GM23248 (cell line): ENCODE measurements at places on chromosomes 4 and X.

GRCh38 chrX:108217876-108218275 lies 126.3 kb downstream of the ATG4A start:
- no peak for DNase-seq

- no peak for DNase-seq
These were observed 135.4 kb downstream of the GC start for GRCh38 chr4:71648448-71648847.

DNA sequence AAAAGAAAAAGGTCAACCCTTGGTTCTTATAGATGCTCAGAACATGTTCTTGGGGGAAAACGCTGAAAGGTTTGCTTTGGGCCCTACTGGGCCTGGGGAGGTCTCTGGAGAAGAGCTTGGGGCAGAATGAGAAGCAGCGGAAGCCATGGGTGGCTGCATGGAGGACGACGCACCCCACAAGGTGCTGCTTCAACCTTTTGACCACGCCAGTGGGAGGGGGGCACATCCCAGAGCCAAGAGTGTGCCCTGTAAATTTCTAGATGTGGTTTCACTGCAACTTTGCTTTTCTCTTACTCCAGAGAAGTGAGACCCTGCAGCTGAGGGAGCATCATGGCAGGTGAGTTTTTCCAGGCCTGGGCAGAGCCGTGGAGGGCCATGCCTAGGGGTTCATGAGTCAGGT lies 3.2 kb downstream of the PRRG3 start:
- no peak for DNase-seq

DNA sequence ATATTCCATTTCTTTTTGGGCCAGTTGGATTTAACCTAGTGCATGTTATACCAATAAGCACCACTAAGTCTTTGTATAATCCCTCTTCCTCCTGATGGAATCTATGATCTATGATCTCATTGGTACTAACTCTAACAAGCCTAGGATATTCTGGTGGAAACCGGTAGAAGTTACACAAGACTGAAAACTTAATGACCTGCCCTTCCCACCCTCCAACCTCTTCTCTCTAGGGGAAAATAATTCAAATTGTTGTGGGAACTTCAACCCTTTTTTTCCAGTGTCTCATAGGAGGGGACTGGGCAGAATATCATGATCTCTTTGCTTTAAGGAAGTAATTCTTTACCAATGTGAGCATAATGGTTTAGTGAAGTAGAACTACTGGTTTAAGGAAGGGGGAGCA lies 289.5 kb upstream of the BOD1L1 start:
- peak; percentile 78 for DNase-seq

- DNase-seq: no peak
These were observed 146.5 kb downstream of the SPANXN1 start for GRCh38 chrX:145393702-145394235.

GRCh38 chr4:187558391-187558790 lies 437.2 kb upstream of the ZFP42 start:
- DNase-seq: no peak

DNA sequence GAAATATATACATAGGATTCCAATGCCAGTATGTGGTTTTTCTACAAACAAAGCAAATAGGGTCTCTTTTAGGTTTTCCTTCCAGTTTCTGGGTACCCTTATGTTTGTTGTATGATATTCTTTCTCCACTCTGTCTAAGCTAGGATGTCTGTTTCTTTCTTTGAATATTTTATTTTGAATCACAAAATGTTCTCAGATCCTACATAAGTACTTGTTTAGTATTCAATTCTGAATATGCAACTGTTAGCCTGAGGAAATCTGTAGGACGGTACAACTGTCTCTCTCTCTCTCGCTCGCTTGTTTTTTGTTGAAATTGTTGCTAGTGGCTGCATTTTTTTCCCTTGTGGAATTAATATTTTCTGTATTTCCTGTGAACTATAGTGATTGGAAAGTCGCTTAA lies 163.2 kb downstream of the CCSER1 start:
- no peak for DNase-seq

DNA sequence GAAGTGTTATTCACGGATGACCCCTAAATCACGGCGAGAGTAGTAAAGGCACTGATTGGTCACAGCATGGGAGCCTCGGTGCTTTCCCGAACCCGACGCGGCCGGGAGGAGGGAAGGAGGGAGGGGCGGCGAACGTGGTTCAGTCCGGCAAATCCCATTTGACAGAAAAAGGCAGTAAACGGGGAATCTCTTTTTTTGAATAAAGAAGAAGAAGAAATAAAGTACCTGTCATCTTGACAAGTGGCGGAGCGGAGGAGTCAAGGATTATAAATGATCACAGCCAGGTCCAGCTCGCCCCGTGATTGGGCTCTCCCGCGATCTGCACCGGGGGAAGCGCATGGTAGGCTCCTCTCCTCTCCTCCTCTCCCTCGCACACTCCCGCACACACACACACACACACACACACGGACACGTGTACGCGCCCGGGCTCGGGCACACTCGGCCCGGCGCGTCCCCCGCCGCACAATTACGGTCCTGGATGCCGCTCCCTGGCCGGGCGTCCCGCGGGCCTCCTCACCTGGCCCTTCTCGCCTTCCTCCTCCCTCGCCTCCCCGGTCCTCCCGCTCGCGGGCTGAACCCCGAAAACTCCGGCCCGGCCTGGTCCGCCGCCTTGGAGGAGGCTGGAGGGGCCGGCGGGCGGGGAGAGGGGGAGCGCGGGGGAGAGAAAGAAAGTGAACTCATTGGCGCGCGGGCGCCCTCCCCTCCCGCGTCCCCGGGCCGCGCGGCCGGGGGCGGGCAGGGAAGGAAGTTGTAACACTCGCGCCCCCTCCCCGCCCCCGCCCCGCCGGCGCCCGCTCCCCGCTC lies 99.2 kb upstream of the TENM3 start:
- peak; percentile 27 for DNase-seq

GRCh38 chr4:42344309-42344708 lies 53.0 kb upstream of the SHISA3 start:
- DNase-seq: no peak

DNA sequence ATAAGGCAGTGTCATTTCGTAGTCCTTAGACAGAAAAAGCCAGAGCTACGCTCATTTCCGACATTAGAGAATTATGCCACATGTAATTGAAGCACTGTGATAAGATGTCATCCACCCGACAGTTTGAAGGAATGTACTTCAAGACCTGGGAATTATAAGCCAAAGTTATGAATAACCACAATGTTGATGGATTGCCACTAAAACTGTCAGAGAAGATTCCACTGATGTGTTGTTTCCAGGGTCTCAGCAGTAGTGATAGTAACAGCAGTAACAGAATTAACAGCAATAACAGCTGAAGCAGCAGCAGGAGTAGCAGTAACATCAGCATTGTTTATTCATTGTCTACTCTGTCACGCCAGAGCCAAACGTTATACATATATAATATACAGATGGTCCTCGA lies 24.7 kb downstream of the RAB33A start:
- DNase-seq: peak; percentile 6

DNA sequence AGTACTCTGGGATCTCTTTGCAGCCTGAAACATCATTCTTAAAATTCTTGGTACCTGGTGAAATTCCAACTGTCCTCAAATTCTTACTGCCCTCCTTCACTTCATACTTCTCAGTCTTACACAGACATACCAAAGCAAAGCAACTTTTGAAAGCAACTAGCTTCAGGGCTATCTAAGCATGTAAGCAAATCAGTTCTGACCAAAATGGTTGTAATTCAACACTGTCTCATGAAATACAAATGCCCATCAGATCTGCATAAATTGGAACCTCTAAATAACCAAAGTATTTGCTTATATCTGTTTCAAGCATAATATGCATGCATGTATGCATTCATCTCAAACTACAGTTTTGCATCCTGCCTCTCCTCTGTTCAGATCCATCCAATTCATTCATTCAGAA lies 308.1 kb upstream of the PPARGC1A start:
- no peak for DNase-seq

GRCh38 chr4:74623041-74623440 lies 171.3 kb downstream of the BTC start:
- peak; percentile 51 for DNase-seq

GRCh38 chrX:107676559-107677378 lies 48.5 kb downstream of the PRPS1 start:
- DNase-seq: peak; percentile 90

- peak; percentile 50 for DNase-seq
These were observed 118.2 kb downstream of the PPP3CA start for GRCh38 chr4:101229116-101229515.

DNA sequence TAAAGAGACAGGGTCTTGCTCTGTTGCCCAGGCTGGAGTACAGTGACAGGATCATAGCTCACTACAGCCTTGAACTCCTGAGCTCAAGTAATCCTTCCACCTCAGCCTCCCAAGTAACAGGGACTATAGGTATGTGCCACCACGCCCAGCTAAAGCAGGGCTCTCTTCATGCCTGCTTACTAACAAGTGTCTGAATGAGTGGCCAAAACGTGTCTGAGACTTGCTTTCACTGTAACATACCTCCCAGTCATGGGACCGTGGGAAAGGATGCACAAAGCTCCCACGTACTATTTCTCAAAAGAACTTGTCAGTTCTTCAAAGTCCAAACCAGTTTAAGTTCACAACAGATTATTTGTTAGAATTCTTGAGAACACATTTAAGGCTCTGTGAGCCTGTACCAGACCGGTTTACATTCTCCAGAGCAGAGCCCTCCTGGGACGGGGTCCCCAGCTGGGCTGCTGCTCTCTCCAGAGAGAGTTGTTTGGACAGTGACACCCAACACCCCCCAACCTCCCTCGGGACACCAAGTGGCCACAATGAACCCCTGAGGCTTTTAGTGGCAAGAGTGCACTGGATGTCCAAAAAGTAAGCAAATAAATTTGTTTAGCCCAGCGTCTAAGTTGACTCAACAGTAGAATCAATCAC lies 24.1 kb downstream of the SH3KBP1 start:
- DNase-seq: peak; percentile 55

- DNase-seq: no peak
These were observed 280.9 kb upstream of the TENM3 start for GRCh38 chr4:181962321-181962720.

DNA sequence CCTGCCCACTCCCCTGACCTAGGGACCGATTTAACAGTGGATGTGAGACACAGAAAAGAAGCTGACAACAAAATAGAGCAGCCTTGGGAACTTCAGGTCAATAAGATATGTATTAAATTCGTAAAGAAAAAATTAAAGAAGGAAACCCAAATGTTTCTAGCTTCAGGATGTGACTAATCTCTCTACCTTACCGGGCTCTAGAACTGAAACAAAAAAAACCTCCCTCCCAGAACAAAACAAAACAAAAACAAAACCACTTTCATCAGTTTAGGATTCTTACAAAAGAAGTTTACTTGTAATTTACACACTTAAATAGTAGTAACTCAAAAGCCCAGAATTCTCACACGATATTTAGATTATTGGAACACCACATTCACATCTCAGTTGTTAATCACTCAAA lies 185.8 kb upstream of the RPS6KA3 start:
- DNase-seq: no peak

DNA sequence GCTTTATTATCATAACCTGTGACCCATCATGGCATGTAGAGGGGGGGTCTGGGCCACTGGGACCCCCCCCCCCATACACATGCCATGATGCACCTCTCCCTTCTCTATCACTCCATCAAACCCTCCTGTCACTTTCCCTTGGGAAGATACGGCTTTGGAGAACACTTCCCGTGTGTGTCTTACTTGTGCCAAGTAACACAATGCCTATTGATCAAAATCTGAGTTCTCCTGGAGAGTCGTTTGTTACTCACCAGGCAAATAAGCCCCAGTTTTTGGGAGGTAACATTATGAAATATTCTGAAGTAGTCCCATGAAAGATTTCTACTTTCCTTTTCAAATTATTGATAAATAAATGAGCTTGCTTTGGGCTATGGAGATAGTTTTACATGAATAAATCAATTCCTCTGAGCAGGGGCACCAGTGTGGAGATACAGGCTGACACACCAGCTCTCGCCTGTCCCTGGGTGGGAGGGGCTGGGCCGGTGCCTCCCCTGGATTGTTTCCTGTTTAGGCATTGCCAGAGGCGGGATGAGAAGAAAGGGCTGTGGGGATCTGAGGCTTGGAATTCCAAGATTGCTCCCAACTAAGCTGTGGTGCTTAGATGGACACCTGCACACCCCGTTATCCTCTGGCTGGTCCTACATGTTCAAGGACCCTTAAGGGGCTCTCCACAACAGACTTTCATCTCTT lies 63.2 kb upstream of the WWC2 start:
- no peak for DNase-seq

DNA sequence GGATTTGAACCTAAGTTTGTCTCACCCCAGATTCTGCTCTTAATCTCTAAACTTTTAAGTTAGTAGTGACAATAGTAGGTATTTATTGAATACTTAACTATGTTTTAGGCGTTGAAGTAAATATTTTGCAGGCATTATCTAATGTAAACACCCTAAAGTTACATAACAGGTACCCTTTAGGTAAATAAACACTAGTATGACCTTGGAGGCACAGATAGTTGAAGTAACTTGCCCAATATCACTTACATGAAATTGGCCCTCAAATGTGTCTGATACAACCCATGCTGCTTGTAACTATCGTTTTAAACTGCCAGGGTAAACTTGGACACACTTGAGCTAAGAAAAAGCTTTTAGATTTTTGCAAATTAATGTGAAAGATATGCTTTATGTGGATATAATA lies 3.0 kb downstream of the HPRT1 start:
- DNase-seq: no peak

- DNase-seq: no peak
These were observed 127.4 kb downstream of the FHDC1 start for GRCh38 chr4:153063490-153063889.

GRCh38 chr4:26434030-26434639 lies 56.1 kb downstream of the CCKAR start:
- peak; percentile 50 for DNase-seq

- DNase-seq: peak; percentile 70
These were observed 38.0 kb downstream of the MAGEE2 start for GRCh38 chrX:75746891-75747639.

DNA sequence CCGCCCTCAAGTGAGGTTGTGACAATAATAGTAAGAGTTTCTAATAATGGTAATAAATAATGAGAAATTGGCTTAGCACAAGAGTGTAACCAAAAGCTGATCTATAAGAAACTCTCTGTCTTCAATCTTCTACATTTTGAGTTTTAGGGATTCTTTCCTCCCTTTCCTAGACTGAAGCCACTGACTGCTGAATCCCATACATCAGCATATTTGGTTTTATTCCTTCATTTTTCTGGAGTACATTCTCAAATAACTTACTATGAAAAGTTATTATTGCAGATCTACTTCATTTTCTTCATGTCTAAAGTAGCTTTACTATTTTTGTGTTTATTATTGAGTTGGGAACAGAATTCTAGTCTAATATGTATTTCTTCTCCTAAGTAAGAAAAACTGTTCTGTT lies 49.9 kb upstream of the ADAD1 start:
- DNase-seq: no peak
